LNCaP clone FGC (cell line): ENCODE measurements at places on chromosomes 16 and 17.

DNA sequence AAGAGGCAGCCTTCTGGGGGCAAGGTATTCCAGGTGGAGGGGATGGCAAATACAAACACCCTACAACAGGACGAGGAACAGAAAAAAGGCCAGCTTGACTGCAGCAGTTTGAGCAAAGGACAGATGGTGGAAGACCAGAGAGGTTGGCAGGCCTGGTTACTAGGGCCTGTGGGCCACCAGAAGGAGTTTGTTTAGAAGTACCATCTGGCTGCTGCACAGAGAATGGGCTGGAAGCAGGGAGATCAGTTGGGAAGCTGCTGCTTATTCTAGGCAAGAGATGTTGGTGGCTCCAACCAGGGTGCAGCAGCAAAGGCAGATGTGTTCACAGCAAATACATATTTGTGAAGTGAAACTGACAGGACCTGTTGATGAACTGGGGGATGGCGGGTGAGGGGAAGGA lies 2.9 kb upstream of the YPEL2 start:
- DNase-seq, result no peak

GRCh38 chr17:47176389-47176826 lies 12.7 kb downstream of the CDC27 start:
- DNase-seq, result no peak

GRCh38 chr16:23967775-23968174 lies 132.0 kb downstream of the PRKCB start:
- DNase-seq, result no peak

GRCh38 chr16:72818236-72818845 lies 229.6 kb downstream of the ZFHX3 start:
- DNase-seq, result no peak

DNA sequence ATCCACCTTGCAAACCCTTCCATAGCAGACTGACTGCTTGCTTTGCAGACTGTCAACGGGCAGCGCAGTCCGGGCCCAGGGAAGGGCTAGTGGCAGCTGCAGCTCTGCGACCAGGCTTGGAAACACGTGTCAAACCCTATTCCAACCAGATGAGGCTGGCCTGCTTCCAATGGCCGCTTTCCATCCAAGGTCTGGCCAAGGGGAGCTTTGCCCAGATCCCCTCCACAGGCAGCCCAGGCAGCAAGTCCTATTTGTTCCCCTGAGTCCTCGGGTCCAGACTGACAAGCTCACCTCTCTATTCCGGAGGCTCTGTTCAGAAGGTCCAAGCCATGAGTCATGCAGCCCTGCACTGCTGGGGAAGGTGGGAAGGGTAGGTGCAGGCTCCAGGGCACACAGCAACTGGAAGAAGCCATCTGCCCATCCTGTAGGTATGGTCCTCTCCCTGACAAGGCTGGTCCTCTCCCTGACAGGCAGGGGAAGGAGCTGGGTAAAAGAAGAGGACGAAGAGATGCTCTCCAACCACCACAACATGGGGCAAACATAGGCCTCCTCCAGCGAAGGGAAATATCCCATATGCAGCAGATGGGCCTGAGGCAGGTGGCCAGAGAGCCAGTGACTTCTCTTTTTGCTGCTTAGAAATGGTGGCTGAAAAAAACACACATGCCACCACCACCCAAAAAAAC lies 22.6 kb upstream of the AXIN2 start:
- DNase-seq, result no peak

DNA sequence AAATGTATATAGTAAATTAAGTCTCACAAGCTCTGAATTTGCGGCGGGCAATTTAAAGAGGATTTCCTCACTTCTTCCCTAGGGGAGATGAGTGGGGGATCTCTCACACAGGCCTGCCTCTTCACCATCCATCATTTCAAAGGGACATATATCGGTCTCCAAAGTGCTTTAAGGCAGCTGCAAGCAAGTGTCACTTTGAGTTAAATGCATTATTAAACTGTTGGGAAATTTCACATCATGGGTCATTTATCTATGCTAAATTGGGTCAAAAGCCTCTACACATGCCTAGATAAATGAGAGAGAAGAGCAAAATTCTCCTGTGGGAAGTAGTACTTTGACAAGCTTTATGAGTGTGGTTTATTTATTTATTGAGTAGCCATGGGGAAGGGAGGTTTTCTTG lies 1106.1 kb upstream of the GOT2 start:
- no peak for DNase-seq

DNA sequence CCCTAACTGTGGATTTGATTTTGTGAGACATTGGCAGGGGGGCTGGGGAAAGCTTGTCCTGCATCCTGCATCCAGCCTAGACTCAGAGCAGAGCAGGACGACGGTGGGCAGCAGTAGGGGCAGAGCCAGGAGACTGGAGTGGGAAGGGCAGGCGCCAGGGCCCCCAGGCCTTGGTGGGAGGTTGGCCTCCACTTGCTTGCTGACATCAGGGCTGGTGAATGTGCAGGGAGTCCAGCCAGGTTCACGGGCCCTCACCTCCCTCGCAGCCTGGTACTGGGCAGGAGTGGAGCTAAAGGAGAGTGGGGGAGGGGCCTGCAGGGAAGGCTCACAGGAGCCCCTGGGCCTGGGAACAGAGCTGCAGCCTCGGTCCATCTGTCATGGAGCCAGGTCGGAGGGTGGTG lies 2.2 kb upstream of the SMTNL2 start:
- DNase-seq, result no peak

- DNase-seq, result no peak
These were observed 63.7 kb upstream of the AKTIP start for GRCh38 chr16:53566552-53567245.
